ENCODE measurements at places on chromosomes 12 and 14.

DNA sequence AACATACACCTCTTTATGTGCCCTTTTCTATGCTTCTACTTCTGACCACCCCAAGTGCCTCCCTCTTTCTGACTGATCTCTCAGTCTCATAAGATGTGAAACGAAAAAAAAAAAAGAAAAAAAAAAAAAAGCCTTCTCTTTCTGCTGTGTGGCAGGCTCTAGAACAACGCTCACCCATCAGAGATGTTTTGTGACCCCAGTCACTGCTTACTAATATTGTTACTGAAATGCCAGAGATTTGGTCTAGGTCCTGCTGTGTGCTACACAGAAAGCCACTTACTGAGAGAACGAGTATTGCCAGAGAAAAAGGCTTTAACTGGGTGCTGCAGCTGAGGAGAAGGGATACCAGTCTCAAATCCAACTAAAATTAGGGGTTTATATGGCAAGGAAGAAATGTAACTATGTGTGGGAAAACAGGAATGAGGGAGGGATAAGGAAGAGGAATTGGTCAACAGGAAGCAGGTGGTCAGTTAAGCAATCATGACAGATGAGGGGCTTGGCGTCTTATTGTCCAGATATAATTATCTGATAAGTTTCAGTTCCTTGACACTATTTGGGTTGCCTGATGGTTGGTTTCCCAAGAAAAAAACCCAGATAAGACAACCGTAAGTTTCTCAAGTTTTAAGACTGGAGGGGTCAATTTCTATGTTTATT is 149.0 kb downstream of the NAV3 start:
- DNase-seq = no peak

DNA sequence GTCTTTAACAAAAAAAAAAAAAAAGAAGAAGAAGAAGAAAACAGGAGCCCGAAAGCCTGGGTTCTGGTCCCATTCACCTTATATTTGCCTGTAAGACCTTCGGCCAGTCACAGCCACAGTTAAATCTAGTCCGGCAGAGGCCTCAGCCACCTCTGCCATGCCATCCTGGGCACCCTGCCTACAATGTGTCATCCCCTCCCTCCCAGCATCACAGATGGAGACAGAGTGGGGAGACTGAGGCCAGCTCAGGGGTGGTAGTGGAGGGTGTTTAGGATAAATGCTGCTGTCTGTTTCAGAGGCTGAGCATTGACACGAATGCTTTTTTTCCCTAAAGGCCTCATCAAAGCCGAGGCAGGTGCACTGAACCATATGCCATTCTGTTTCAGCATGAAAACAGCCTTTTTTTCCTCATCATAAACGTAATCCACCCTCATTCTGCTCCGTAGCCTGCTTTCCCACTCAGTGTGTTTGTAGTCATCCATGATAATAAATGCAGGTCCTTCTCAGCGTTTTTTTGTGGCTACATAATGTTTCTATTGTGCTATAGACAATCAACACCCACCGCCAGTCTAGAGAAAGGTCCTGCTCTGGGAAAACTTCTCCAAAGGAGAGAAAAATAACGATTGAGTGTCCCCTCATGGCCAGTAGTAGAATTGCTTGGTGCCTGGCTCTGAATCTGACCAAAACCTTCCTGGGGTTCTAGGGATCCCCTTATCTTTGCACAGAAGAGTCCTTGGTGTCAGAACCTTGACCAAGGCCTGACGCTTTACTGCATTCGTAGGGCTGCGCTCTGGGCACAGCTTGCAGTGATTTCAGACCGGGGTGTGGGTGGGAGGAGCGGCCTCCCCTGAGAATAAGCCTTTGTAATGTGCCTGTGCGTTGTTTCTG is 41.1 kb upstream of the TSPAN9 start:
- no peak for DNase-seq

DNA sequence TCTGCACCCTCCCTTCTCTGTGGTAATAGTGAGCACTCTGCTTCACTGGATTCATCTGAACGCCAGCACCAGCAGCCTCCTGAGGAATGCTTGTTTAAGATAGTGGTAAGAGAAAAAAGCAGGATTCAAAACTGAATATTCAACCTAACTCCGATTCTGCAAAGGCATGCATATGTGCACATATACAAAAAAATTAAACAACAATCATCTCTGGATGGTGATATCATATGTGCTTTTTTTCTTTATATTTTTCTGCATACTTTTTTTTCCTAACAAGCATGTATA is 9.8 kb downstream of the TMEM229B start:
- no peak for DNase-seq

- no peak for DNase-seq
These were observed 132.1 kb upstream of the SOX5 start for GRCh38 chr12:24081606-24082005.

- DNase-seq = peak; percentile 22
These were observed 646 bp downstream of the ST8SIA1 start for GRCh38 chr12:22333713-22334409.

GRCh38 chr14:47189911-47190484 is 485.4 kb downstream of the MDGA2 start:
- no peak for DNase-seq

GRCh38 chr12:116015525-116015924 is 262.0 kb downstream of the MED13L start:
- DNase-seq = no peak

DNA sequence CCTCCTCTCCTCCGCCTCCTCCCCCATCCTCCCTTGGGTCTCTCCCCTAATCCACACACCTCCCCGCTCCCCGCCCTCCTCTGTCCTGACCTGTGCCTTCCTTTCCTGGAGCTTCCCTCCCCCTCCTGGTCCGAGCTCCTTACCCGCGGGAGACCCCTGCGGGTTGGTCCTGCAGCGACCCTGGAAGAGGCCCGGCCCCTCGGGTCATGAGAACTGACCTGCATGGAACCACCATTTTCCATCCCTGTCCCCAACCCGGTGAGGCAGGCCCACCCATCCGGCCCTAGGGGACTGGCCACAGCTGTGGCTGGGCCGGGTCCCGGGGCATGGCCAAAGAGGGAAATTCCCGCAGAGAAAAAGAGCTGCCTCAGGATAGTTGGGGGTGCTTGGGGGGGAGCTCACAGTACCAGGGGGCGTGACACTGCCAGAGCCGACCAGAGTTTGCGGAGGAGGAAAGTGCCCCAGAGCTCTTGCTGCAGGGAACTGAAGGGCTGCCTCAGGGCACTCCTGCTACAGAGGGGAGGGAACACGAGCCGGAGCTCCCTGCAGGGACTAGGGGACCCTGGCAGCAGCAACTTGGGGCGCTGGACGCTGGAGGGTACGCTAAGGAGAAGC is 613 bp downstream of the ARHGEF40 start:
- peak; percentile 50 for DNase-seq

GRCh38 chr14:64645220-64645892 is 58.9 kb upstream of the PLEKHG3 start:
- DNase-seq = no peak
